ENCODE measurements at places on chromosomes 7 and 10. TPM values are rescaled to one million over a fixed set of nuclear protein-coding genes. Genes with fewer than 3 reads are reported as not detected.
A peak's percentile ranks its signal among the peaks of the same experiment; 100 is the strongest.

Gene CPA2
- 0.72 TPM for total RNA-seq

Gene CNTNAP2
- total RNA-seq = not detected

DNA sequence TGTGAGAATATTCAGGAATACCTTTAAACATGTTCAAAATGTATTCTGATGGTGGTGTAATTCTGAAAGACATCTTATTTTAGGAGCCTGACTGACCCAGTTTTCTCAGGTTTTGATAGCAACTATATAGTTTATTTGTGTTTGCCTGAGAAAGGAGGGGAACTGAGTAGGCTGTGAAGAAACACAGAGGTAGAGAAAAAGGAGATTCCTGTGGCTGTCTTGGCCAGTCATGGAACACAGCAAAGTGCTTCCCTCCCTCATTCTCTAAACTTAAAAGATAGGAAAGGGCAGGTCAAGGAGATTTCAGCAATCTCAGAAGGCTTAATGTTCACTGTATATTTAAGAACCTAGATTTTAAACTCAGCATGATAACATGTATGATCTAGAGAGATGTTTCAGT, 43.5 kb downstream of the ZMYND11 start:
- no peak for DNase-seq

DNA sequence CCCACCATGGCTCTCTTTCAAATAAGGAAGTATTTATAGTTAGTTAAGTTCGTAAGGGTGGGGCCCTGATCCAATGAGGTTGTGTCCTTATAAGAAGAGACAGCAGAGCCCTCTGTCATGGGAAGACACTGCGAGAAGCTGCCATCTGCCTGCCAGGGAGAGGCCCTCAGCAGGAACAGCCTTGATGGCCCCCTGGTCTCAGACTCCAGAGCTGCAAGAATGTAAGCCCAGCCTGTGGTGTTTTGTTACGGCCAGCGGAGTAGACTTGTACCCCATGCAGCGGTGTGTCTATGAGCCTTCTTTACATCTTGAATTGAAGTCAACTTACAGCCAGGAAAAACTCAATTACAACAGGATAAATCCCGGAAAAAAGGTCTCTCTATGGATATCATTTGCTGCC, 14.3 kb upstream of the LARP4B start:
- DNase-seq = no peak

DNA sequence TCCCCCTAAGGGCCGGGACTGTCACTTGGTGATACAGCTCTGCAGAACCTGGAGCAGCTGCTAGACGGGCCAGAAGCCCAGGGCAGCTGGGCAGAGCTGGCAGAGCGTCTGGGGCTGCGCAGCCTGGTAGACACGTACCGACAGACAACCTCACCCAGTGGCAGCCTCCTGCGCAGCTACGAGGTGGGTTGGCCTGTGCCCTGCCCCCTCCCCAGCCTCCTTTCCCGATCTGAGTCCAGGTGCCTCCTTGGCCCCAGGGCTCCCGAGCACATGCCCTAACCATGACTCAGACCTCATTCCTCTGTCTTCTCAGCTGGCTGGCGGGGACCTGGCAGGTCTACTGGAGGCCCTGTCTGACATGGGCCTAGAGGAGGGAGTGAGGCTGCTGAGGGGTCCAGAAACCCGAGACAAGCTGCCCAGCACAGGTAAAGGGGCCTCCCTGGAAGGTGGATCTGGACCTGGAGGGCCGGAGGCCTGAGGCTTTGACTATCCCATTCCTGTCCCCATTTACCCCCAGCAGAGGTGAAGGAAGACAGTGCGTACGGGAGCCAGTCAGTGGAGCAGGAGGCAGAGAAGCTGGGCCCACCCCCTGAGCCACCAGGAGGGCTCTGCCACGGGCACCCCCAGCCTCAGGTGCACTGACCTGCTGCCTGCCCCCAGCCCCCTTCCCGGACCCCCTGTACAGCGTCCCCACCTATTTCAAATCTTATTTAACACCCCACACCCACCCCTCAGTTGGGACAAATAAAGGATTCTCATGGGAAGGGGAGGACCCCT, 6.4 kb downstream of the NFKB2 start:
- no peak for DNase-seq

- no peak for DNase-seq
These were observed 136.9 kb downstream of the FGFR2 start for GRCh38 chr10:121461307-121461706.

- DNase-seq = no peak
These were observed 184.0 kb upstream of the LYZL1 start for GRCh38 chr10:29104661-29105399.

GRCh38 chr10:88066319-88066718, 202.9 kb downstream of the PTEN start:
- no peak for DNase-seq

GRCh38 chr10:72272689-72273409, 875 bp upstream of the DDIT4 start:
- peak; percentile 95 for DNase-seq

Gene CHN2
- total RNA-seq = 7.6 TPM

Gene BRAF
- total RNA-seq = 53.5 TPM

DNA sequence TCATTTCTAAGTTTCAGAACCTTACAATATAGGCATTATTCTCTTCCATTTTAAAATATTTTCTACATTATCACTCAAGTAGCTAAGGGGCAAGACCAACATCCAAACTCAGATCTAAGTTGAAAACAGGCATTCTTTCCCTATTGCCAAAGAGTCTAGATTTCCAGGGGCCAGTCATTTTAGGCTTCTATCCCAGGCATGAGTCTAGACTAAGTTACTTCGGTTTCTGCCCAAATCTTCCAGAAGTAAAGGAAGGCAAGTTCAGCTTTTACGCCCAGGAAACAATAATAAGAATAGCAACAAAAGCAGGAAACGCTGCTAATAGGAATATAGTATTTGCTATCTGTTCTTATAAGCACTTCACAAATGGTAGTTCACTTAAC, 189.9 kb downstream of the DGKI start:
- no peak for DNase-seq

Gene CYP2C8
- total RNA-seq = 0.78 TPM

Gene SPAM1
- not detected for total RNA-seq

GRCh38 chr7:33336820-33337219, 207.5 kb downstream of the BBS9 start:
- DNase-seq = no peak

DNA sequence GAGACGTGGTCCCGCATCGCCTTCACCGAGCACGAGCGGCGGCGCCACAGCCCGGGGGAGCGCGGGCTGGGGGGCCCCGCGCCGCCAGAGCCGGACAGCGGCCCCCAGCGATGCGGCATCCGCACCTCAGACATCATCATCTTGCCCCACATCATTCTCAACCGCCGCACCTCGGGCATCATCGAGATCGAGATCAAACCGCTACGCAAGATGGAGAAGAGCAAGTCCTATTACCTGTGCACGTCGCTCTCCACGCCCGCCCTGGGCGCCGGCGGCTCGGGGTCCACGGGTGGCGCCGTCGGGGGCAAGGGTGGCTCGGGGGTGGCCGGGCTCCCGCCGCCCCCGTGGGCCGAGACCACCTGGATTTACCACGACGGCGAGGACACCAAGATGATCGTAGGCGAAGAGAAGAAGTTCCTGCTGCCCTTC, 737 bp downstream of the CNNM2 start:
- no peak for DNase-seq

GRCh38 chr10:95818668-95819067, 62.7 kb downstream of the ENTPD1 start:
- no peak for DNase-seq

DNA sequence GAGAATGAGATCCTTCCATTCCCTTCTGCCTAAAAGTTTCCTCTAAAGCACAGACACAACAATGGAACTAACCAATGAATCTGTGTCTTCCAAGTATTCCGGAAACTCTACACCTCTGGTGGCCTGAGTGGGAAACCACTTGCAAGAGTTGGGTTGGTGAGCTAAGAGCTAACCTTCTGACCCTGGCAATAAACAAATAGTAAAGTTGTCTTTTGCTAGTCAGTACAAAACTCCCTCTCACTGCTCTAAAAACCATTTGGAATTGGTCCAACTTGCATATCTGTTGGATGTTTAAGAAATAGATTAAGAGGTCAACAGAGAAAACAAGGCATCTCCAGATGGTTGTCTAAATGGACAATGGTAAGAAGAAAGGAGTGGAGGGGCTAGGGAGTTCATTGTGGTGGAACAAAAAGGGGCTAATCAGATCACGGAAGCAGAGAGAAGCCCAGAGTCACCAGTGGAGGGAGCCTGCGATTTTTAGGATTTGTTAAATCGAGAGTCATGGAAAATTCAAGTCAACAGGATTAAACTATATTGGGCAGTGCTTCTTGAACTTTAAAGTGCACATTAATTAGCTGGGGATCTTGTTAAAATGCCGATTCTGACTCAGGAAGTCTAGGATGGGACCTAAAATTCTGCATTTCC, 192.3 kb downstream of the EVX1 start:
- no peak for DNase-seq

Gene CCAR1
- total RNA-seq = 71.1 TPM

DNA sequence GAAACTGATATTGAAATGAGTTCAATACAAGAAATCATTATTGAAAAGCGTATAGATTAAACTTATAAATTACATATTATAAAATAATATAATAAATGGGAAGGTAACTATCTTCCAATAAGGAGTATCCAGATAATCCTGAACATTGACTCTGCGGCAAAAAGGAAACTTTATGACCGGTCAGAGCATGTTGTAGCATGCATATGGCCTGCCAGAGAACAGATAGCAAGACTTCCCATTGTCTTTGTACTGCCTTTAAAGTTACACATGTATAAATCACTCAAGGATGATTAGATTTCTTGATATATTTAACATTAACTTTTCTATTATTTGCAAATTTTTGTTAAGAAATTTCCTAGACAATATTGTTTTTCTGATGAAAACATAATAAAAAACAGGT, 56.2 kb upstream of the ETV1 start:
- DNase-seq = no peak

GRCh38 chr7:122521767-122522166, 177.2 kb downstream of the RNF133 start:
- no peak for DNase-seq

DNA sequence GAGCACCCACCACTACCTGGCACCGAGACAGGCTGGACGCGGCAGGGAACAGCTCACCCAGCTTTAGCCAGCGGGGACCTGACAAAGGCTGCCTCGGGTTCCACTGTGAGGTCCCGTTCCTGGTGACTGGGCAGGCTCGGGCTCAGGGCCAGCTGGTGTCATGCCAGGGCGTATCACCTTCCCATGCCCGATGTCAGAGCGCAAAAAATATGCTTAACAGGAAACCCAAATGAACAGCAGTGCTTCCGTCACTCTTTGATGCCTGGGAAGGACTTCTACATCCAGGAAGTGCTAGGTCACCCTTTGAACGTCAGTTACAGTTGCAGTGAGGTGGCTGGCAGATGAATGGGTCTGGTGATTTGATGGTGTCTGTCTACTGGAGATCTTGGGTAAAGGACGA, 106.0 kb downstream of the ADARB2 start:
- no peak for DNase-seq

- no peak for DNase-seq
These were observed 1.2 kb upstream of the BPGM start for GRCh38 chr7:134645478-134645877.

GRCh38 chr10:3682745-3683144, 102.3 kb downstream of the KLF6 start:
- no peak for DNase-seq

GRCh38 chr7:1694611-1695511, 24.8 kb downstream of the ELFN1 start:
- DNase-seq = peak; percentile 35

DNA sequence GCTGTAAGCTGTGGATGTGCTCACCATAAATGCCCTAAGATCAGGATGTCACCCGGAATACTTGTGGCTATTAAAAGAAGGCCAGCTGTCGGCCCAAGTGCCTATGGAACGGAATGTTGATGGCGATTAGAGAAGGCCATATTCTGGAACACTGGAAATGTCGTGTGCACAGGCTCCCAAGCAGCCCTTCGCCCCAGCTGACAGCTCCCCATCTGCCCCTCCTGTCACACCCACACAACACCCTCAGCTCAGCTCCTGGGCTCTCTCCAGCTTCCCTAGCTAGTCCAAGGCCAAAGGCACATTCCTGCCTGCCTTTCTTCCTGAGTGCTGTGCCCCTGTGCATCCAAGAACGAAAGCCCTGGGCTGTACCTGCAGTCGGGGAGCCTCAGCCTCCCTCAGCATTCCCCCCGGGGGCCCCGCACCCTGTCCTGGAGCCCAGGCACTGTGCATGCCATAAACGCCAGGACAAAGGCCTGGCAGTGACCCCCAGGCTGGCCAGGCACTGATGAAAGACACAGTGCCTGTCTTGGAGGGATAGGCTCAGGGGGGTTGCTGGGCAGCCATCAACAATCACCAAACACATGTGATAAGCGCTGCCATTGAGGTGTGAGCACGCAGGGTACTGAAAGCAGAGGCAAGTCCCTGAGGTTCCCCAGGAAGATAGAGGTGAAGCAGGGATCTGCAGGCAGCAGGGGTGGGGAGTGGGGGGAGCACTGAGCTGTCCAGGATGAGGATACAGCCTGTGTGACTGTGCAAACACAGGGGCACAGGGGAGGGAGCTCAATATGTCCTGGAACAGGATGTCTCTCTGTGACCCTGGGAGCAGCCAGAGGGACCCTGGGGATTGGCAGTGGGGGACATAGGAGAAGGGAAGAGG, 3.7 kb upstream of the LDB3 start:
- DNase-seq = peak; percentile 18

GRCh38 chr7:36275735-36276284, 113.9 kb upstream of the ANLN start:
- no peak for DNase-seq

DNA sequence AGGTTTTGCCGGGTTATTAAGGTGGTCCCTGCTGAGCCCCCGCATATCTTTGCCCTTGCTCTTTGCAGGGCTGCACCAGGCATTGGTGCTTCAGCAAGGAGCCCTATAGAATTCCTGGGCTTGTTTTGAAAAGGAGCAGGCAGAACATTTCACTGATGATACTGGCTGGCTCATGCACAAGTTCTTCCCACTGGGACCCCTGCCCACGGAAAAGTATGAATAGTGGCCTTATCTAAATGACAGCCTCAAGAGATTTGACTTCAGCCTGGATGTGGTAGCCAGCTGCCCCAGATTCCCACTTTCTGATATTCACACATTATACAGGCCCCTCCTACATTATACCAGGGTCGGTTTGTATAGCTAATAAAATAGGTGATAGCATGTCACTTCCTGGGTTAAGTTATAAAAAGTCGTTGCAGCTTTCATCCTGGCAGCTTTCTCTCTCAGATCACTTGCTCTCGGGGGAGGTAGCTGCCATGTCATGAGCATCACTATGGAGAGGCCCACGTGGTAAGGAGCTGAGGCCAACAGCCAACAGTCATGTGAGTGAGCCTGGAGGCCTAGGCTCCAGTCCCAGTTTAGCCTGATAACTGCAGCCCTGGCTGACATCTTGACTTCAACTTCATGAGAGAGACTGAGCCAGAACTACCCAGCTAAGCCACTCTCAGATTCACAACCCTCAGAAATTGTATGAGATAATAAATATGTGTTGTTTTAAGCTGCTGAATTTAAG, 16.8 kb upstream of the CRTAC1 start:
- DNase-seq = no peak

Gene C10orf105
- total RNA-seq = 0.42 TPM

Gene GSDME
- 18.6 TPM for total RNA-seq

Gene HBP1
- total RNA-seq = 51.8 TPM

- peak; percentile 74 for DNase-seq
These were observed 18.7 kb upstream of the CSGALNACT2 start for GRCh38 chr10:43119416-43120115.

All from aorta (tissue), 5 donors.